Eye (tissue), 1 donor: ENCODE measurements at places on chromosomes 16 and 17.

GRCh38 chr16:67767953-67768352 is 38.4 kb downstream of the RANBP10 start:
- DNase-seq = no peak

GRCh38 chr16:4491898-4492297 is 15.7 kb downstream of the HMOX2 start:
- no peak for DNase-seq

- DNase-seq = no peak
These were observed 4.4 kb downstream of the BAHCC1 start for GRCh38 chr17:81399481-81400153.

DNA sequence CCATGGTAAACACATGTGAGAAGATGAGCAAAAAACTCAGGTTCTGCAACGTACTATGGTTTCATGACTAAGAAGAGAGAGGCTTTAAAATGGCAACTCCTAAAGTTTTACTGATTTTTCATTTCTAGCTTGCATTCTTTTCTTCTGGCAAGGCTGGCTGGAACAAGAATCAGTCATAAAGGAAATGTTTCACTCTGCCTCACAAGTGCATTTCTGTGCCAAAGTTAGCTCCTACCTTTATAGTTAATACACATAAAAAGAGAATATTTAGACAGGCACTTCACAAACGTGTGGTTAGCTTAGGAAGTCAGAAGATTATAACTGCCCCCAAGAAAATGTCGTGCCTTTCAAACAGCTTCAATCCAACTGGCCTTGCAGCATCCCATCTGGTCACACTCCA is 417.1 kb upstream of the CDH11 start:
- DNase-seq = no peak

DNA sequence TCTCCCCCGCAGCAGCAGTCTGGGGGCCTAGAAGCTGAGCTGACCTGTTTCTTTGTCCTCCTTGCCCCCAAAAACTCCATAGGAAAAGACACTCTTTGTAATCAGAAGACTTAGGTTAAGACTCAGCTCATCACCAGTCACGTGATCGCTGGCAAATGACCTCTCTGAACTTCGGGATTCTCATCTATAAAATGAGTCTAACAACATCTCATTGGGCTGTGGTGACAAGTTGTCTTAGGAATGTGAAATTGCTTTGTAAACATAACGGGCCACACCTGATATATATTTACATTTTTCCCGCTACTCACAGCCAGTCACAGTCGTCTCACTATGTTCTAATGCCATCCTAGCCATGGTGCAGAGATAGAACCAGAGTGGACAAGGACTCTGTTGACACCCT is 86.0 kb upstream of the LHX1 start:
- DNase-seq = no peak

GRCh38 chr16:79887541-79888540 is 287.3 kb upstream of the MAF start:
- no peak for DNase-seq

GRCh38 chr16:13056607-13057006 is 155.2 kb downstream of the SHISA9 start:
- no peak for DNase-seq

- no peak for DNase-seq
These were observed 189.4 kb downstream of the CCDC182 start for GRCh38 chr17:57555636-57556175.

DNA sequence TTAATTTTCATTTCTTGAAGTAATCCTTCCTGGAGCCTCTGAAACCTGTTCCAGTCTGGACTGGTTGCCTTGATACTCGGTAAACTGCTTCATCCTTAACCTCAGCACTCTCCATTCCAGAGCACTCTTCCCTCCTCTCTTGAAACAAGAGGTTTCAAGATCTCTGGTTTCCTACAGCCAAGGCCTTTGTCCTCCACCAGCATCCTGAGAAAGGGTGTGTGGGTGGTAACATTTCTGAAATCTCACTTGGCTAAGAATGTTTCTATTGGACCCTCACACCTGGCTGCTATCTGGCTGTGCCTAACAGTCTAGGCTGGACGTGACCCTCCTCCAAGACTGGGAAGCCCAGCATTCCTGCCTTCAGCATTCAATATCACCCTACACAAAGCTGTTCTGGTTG is 99.7 kb downstream of the CYTH1 start:
- no peak for DNase-seq

DNA sequence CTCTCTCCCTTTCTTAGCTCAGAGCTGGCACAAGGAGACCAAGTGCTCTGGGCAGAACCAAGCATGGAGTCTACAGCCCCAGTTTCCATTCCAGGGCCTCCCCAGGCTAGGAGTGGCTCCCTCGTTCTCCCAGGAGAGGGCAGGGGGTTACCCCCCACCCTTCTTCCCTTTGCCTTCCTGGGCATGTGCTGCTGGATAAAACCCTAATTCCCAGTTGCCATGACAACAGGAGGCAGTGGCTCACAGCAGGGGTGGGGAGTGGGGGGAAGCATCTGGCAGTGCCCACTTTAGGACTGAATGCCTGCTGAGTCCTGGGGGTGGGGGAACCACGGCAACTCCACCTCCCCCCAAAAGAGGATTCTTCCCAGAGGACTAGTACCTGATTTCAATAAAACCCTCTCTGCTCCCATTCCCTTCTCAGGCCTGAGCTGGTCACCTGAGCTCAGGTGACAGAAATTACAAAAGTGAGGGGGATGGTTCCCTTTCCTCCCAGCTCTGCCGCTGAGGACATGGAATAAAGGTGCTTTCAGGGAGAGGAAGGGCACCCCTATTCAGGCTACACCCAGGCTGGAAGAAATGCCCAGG is 1.8 kb downstream of the MPP2 start:
- DNase-seq = peak; percentile 67

GRCh38 chr17:59165933-59166342 is 10.4 kb downstream of the PRR11 start:
- DNase-seq = peak; percentile 76

GRCh38 chr16:88900662-88901052 is 34.2 kb upstream of the PABPN1L start:
- DNase-seq = no peak

GRCh38 chr17:21042458-21043295 is at the start of gene USP22:
Gene USP22, minus strand, starts transcription at chr17:21043011. Its CDS starts 176 bp downstream, at chr17:21042835.
- DNase-seq = peak; percentile 99

DNA sequence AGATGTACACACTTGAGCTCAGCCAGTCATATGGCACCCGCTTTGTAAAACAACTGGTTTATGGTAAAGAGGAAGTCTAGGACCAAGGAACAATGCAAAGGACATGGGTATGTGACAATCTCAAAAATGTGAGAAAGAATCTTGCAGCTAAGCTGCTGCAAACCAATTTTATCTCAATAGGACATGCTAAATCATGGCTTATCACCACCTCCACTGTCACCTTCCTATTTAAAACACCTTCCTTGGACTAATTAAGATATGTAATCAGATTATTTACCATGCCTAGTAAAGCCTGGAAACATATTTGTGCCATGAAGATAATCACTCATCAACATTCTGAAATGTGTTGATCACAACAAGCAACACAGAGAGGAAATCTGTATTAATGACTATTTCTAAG is 622.7 kb downstream of the CDH11 start:
- no peak for DNase-seq

- no peak for DNase-seq
These were observed 2.5 kb downstream of the RSL1D1 start for GRCh38 chr16:11848842-11849241.

DNA sequence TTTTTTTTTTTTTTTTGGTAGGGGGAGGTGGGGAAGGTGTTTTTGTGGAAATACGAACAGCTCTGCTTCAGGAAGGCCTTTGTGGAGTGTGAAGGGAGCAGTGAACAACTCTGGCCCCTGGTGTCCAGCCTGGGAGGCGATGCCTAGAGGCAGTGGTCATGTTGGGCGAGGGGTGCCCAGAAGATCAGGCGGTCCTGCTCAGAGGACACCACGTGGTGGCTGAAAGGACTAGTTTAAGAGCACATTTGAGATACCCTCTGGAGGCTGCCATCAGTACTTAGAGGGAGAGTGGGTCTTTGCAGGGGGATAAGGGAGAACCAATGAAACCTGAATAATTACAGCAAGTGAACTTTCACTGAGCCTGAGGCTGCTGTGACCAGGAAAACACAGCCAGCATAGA is 40.1 kb upstream of the RHOT1 start:
- DNase-seq = no peak

GRCh38 chr16:49534901-49535610 is 161.5 kb downstream of the C16orf78 start:
- DNase-seq = peak; percentile 48

DNA sequence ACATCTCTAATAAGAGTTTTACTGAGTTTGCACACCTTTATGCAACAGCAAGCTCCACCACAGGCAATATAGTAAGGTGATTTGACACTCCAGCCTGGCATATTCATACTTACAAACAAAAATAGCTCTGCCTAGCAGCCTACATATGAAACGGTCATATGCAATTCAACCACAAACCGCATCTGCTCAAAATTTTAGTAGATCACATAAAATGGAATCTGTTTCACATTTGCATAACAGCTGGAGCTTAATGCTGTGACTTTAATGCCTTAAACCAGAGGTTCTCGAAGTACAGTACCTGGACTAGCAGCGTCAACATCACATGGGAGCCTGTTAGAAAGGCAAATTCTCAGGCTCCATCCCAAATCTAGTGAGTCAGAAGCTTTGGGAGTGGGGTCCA is 578.4 kb downstream of the CDH11 start:
- no peak for DNase-seq

GRCh38 chr16:26963109-26963508 is 103.6 kb upstream of the C16orf82 start:
- DNase-seq = no peak

GRCh38 chr16:75282466-75283281 is 31.2 kb upstream of the BCAR1 start:
- peak; percentile 64 for DNase-seq

GRCh38 chr16:908526-909155 is 62.1 kb downstream of the LMF1 start:
- DNase-seq = no peak

- DNase-seq = no peak
These were observed 341.0 kb upstream of the TNRC6C start for GRCh38 chr17:77617516-77617915.

GRCh38 chr16:84617041-84617790 is 662 bp downstream of the COTL1 start:
- peak; percentile 72 for DNase-seq
